ENCODE measurements at places on chromosomes 1 and 21.

- no peak for DNase-seq
Measured at GRCh38 chr1:238558156-238558555, 667.4 kb upstream of the ZP4 start.

GRCh38 chr1:71593523-71593922, 512.7 kb upstream of the ZRANB2 start:
- DNase-seq: no peak

GRCh38 chr1:39652554-39652953, 13.1 kb upstream of the HEYL start:
- DNase-seq: no peak

GRCh38 chr1:19799230-19800075, at the start of gene TMCO4:
Gene TMCO4 (minus strand): TSS chr1:19799916. CDS start chr1:19780758, 19,158 bp downstream.
- DNase-seq: peak; percentile 46

DNA sequence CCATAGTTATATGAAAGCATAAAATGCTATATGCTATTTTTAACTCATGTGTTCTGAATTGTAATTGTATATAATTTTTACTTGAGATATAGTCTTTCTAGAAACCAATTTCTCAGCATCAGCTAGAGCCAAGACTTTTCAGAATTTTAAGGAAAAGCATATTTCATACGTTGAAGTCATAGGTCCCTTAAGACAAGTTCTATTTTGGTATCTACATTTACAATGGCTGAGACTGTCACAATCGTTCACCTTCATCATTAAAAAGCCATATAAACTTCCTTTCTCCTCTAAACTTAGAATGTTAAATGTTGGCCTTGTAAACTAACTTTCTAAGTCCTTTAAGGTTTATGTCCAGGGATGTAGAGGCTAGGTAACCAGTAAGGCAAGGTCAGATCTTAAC, 104.1 kb downstream of the LRRC40 start:
- DNase-seq: no peak

GRCh38 chr1:26084091-26084561, 16.7 kb upstream of the TRIM63 start:
- DNase-seq: no peak

- no peak for DNase-seq
Measured at GRCh38 chr1:203072002-203072602, 13.7 kb downstream of the MYOG start.

DNA sequence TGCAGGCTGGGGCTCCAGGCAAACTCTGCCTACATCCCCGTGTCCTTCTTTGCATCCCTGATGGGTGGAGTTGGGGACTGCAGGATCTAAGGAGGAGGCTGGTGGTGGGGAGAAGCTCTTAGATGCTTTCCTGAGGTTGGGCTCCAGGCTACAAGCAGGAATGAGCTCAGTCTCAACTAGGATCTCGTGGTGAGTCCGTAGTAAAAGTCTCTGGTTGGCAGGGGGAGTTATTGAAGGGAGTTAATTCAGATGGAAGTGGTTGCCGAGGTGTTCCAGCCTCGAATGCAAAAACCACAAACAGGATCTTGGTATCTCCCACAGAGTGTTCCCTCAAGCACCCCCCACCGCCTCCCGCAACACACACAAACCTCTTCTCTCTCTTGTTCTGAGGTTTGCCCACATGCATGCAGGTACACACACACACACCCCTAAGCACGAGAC, 35.0 kb downstream of the TMCC2 start:
- no peak for DNase-seq

- no peak for DNase-seq
Measured at GRCh38 chr21:25412100-25412499, 195.2 kb downstream of the MRPL39 start.

GRCh38 chr1:23651069-23651808, 40.4 kb upstream of the RPL11 start:
- DNase-seq: no peak

- no peak for DNase-seq
Measured at GRCh38 chr1:221477252-221477651, 264.6 kb downstream of the DUSP10 start.

- DNase-seq: no peak
Measured at GRCh38 chr21:42385619-42386018, 10.2 kb downstream of the TMPRSS3 start.
